ENCODE measurements at places on chromosomes 5 and 9.

GRCh38 chr5:125199968-125200865 lies 453.8 kb upstream of the ZNF608 start:
- H3K4me1 ChIP-seq, result no peaks in the 10 kb centered on the region
- no peak for DNase-seq
- H3K36me3 ChIP-seq, result no peaks in the 10 kb centered on the region
- H3K27me3 ChIP-seq, result no peaks in the 10 kb centered on the region
- no peak overlapping the region for H3K27ac ChIP-seq

DNA sequence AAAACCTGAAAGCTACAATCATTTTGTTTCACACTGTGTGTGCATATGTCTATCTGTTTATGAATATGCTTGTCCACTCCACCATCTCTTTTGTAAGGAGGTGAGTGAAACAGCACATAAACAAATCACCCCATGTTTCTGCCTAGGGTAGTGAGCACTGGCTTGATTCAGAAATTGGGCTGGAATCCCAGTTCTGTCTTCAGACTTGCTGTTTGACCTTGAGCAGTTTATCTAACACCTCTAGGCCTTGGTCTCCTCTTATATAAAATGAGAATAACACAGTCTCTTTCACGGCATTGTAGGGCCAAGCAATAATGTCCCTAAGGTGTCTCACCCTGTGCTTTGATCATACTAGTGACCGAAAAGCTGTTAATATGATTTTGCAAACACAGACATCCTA lies 61.2 kb downstream of the ZNF366 start:
- no peaks in the 10 kb centered on the region for H3K36me3 ChIP-seq
- H3K27me3 ChIP-seq, result no peaks in the 10 kb centered on the region
- H3K27ac ChIP-seq, result no peak overlapping the region
- no peak for DNase-seq
- no peak overlapping the region for H3K4me3 ChIP-seq

- no peak for DNase-seq
- no peaks in the 10 kb centered on the region for H3K36me3 ChIP-seq
- H3K4me3 ChIP-seq, result no peak overlapping the region
Observed at GRCh38 chr9:110303133-110303532, 34.5 kb downstream of the TXNDC8 start.

DNA sequence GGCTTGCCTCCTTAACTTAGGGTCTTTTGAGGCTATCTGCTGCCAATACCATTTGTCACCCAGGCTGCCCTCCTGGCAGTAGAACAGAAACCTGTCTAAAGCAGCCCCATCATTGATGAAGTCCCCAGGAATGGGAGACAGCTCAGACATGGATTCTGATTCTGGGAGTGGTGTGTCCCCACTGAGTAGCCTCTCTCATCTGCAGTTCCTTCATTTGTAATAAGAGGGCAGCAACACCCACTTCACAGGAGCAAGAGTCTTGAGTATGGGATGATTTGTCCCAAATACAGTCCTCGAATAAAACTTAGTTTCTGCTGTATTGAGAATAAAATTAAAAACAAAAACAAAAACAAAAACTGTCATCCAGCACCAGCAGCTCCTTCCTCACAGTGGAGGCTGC lies 167.6 kb downstream of the ASTN2 start:
- DNase-seq, result no peak
- H3K27me3 ChIP-seq, result no peaks in the 10 kb centered on the region
- H3K27ac ChIP-seq, result no peak overlapping the region
- no peaks in the 10 kb centered on the region for H3K36me3 ChIP-seq

- H3K4me1 ChIP-seq, result no peaks in the 10 kb centered on the region
- H3K36me3 ChIP-seq, result no peaks in the 10 kb centered on the region
Observed at GRCh38 chr9:9950813-9951212, 662.0 kb downstream of the PTPRD start.

- H3K4me3 ChIP-seq, result no peak overlapping the region
- H3K27me3 ChIP-seq, result no peaks in the 10 kb centered on the region
- H3K4me1 ChIP-seq, result no peaks in the 10 kb centered on the region
- no peak overlapping the region for H3K27ac ChIP-seq
- H3K36me3 ChIP-seq, result no peaks in the 10 kb centered on the region
Observed at GRCh38 chr5:74243634-74244033, 396.9 kb downstream of the ENC1 start.

- H3K4me1 ChIP-seq, result no peaks in the 10 kb centered on the region
- H3K27me3 ChIP-seq, result no peaks in the 10 kb centered on the region
- H3K36me3 ChIP-seq, result no peaks in the 10 kb centered on the region
Observed at GRCh38 chr5:93642526-93642925, 59.5 kb downstream of the NR2F1 start.

DNA sequence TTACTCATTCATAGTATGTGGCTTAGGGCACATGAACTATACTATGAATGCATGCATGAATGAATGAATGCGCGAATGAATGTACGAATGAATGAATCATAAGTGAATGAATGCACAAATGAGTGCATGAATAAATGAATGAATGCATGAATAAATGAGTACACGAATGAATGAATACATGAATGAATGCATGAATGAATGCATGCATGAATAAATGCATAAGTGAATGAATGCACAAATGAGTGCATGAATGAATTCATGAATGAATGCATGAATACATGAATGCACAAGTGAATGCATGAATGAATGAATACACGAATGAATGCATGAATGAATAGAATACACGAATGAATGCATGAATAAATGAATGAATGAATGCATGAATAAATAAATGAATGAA lies 52.5 kb upstream of the FCN1 start:
- no peak for DNase-seq
- no peak overlapping the region for H3K4me3 ChIP-seq

DNA sequence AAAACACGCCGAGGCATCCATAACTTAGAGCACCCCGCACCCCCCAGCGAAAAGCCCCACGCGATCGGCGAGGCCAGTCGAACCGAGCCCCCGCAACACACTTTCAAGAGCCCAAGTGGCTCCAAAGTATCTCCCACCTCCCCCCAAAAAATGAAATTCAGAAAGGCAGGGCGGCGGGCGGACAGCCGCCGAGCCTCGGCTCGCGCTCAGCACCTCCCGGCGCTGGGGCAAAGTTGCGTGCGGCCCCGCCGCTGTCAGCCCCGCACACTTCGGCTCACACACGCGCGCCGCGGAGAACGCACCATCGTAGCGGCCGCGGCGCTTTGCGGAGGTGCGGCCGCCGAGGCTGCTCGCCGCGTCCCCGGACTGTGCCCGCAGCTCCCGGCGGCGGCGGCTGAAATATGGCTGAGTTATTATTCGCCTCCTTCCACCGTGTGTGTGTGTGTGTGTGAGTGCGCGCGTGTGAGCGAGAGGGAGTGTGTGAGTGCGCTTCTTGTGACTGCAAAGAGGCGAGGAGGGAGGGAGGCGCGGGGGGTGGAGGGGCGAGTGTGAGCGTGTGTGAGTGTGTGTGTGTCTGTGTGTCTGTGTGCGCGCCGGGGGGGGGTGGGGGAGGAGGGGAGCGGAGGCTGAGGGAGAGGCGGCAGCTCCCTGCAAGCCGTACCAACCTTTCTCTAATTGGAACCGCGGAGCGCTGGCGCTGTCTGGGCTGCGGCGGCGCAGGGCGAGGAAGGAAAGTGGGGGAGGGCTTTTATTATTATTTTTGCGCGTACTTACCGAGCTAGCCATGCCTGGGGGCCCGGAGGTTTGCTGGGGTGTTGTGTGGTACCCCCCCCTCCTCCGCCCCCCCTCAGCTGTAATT lies 599 bp downstream of the MLLT3 start:
- H3K36me3 ChIP-seq, result no peaks in the 10 kb centered on the region
- H3K4me3 ChIP-seq, result peak overlapping the region; percentile 72
- DNase-seq, result peak; percentile 70
- H3K27me3 ChIP-seq, result no peaks in the 10 kb centered on the region

GRCh38 chr9:69535286-69535832 lies 136.8 kb downstream of the APBA1 start:
- no peak overlapping the region for H3K4me3 ChIP-seq
- H3K27ac ChIP-seq, result no peak overlapping the region
- H3K27me3 ChIP-seq, result no peaks in the 10 kb centered on the region
- no peaks in the 10 kb centered on the region for H3K36me3 ChIP-seq

- H3K27ac ChIP-seq, result peak overlapping the region; percentile 93
- no peaks in the 10 kb centered on the region for H3K27me3 ChIP-seq
- H3K4me1 ChIP-seq, result no peaks in the 10 kb centered on the region
- DNase-seq, result peak; percentile 94
- peak overlapping the region; percentile 32 for H3K4me3 ChIP-seq
Observed at GRCh38 chr5:172420235-172420939, 33.9 kb downstream of the SH3PXD2B start.

- no peaks in the 10 kb centered on the region for H3K27me3 ChIP-seq
- no peaks in the 10 kb centered on the region for H3K4me1 ChIP-seq
- DNase-seq, result no peak
- no peak overlapping the region for H3K4me3 ChIP-seq
Observed at GRCh38 chr5:133240425-133241091, 188.7 kb downstream of the HSPA4 start.

GRCh38 chr9:72775570-72775969 lies 177.3 kb downstream of the ALDH1A1 start:
- H3K36me3 ChIP-seq, result no peaks in the 10 kb centered on the region
- no peak overlapping the region for H3K27ac ChIP-seq
- DNase-seq, result no peak
- no peak overlapping the region for H3K4me3 ChIP-seq

- no peaks in the 10 kb centered on the region for H3K36me3 ChIP-seq
- H3K4me3 ChIP-seq, result no peak overlapping the region
- DNase-seq, result no peak
- H3K27me3 ChIP-seq, result no peaks in the 10 kb centered on the region
Observed at GRCh38 chr5:108669462-108669861, 78.2 kb upstream of the FER start.

DNA sequence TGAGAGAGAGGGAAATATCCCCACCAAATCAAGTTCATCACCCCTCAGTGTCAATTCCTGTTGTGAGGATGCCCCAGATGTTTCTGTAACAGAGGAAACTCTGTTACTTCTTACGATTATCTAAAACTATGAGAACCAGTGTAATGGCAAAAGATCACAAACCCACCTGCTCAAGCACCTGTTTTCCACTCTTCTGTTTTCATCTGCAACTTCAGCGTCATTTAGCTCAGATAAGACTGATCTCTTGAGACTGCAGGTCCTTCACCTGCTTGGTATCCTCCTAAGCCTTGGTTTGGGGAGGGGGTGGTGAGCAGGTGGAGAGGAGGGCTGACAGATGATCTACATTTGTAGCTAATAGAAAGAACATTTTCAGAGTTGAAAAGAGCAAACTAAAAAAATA lies 229.3 kb downstream of the SLF1 start:
- no peaks in the 10 kb centered on the region for H3K27me3 ChIP-seq
- no peaks in the 10 kb centered on the region for H3K4me1 ChIP-seq
- H3K27ac ChIP-seq, result no peak overlapping the region
- no peak overlapping the region for H3K4me3 ChIP-seq
- no peaks in the 10 kb centered on the region for H3K36me3 ChIP-seq
- DNase-seq, result no peak

DNA sequence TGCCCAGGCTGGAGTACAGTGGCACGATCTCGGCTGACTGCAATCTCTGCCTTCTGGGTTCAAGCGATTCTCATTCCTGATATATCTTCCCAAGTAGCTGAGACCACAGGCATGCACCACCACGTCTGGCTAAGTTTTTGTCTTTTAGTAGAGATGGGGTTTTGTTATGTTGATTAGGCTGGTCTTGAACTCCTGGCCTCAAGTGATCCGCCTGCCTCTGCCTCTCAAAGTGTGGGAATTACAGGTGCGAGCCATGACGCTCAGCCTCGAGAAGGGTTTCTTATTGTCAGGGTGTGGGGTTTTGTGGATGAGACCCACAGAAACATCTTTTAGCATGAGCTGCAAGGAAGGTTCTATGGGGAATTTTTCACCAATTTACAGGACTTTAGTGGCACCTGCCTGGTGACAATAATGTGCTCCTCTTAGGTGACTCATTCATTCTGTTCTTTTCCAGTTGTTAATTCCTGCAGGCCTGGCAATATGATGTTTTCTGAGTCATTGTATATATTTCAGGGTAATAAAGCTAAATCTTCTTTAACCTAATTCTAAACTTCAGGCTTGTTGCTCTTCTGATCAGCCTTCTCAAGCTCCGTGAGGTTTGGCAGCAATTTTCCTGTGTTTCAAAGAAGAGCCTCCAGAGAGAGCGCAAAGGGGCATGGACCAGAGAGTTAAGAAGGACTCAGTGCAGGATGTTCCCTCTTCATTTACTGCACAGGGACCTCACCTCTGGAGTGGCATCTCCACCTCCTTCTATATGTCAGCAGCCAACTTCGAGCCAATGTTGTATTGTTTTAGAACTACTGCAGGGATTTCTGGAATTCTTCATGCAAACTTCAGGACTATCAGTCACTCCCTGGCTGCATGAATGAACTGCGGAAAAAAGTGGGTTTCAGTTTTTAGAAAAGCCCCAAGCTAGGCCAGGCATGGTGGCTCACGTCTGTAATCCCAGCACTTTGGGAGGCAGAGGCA lies 77.8 kb upstream of the ZNF618 start:
- no peaks in the 10 kb centered on the region for H3K36me3 ChIP-seq
- no peak overlapping the region for H3K27ac ChIP-seq
- no peaks in the 10 kb centered on the region for H3K4me1 ChIP-seq

GRCh38 chr5:156914371-156914737 lies 48.7 kb downstream of the TIMD4 start:
- no peak for DNase-seq
- no peaks in the 10 kb centered on the region for H3K27me3 ChIP-seq
- H3K36me3 ChIP-seq, result no peaks in the 10 kb centered on the region
- H3K27ac ChIP-seq, result no peak overlapping the region
- no peak overlapping the region for H3K4me3 ChIP-seq

GRCh38 chr9:95189251-95190098 lies 128.0 kb downstream of the FANCC start:
- no peaks in the 10 kb centered on the region for H3K27me3 ChIP-seq
- no peaks in the 10 kb centered on the region for H3K4me1 ChIP-seq
- H3K36me3 ChIP-seq, result no peaks in the 10 kb centered on the region
- no peak overlapping the region for H3K4me3 ChIP-seq
- no peak for DNase-seq

DNA sequence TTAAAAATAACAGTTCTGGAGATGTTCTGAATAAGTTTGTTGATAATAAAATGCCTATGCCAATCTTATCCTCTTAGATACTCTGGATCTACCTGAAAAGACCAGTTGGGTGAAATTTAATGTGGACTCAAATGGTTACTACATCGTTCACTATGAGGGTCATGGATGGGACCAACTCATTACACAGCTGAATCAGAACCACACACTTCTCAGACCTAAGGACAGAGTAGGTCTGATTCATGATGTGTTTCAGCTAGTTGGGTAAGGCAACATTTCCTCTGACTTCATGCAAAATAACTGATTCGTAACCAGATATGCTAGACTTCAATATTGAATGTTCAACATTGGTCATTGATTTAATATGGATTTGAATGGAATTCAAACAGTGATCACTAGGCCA lies 27.0 kb downstream of the ERAP2 start:
- no peak for DNase-seq
- H3K4me1 ChIP-seq, result no peaks in the 10 kb centered on the region
- no peaks in the 10 kb centered on the region for H3K36me3 ChIP-seq
- no peak overlapping the region for H3K27ac ChIP-seq
